ENCODE measurements at places on chromosomes 3 and 15. TPM values are rescaled to one million over a fixed set of nuclear protein-coding genes. Genes with fewer than 3 reads are reported as not detected.

GRCh38 chr3:134312072-134312872, 61.6 kb upstream of the RYK start:
- DNase-seq, result no peak

DNA sequence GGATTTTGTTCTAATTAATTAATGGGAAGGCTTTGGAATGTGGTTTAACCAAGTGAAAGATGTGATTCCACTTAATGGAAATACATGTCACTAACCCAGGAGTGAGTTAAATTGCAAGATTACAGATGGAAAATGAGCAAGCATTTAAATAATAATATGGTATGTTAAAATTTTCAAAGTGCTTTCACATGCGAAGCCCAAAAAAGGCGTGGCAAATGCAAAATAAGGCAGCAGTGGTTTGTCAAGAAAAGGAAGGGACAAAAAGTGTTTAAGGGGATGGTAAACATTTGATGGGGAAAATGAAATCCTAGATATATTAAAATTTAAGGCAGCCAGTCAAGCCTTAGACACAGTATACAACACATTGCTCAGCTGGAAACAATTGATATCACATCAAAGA, 2.9 kb downstream of the TICRR start:
- no peak for DNase-seq

DNA sequence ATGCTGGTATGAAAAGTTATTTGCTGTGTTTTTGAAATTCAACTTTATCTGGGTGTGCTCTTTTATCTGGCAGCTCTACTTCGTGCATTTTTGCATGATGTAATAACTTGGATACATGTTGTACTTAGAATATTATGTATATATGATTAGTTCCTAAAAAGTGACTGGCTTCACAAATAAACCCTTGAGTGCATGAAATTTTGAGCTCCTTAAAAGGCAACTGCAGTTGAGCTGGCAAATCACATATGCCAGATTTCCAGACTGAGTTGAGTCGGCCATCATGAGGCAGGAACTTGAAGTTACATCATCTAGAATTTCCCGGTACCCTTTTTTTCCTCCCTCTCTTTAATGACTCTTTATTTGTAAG, 162.5 kb downstream of the FNDC3B start:
- no peak for DNase-seq

DNA sequence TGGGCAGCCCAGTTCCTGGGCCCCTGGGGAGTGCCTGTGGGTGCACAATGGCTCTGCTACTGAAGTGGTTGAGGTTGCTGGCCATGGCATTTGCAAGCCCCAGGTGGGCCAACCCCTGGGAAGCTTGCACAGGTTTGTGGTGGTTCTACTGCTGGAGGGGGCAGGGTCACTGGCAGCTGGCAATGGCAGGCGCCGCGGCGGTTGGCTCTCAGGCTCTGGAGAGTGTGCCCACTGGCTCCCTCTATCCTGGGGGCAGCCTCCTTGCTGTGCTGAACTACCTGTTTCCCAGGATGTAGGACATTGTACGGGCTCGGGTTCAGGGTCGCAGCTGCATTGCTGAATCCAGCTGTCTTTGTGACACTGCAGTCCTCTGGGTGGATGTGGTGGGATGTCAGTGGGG, 180.2 kb upstream of the HES1 start:
- DNase-seq, result no peak

- no peak for DNase-seq
Measured at GRCh38 chr3:13037458-13038117, 35.6 kb downstream of the IQSEC1 start.

- DNase-seq, result no peak
Measured at GRCh38 chr3:196138482-196139254, 56.8 kb upstream of the TFRC start.

GRCh38 chr15:65535192-65535591, 4.9 kb downstream of the HACD3 start:
- no peak for DNase-seq

DNA sequence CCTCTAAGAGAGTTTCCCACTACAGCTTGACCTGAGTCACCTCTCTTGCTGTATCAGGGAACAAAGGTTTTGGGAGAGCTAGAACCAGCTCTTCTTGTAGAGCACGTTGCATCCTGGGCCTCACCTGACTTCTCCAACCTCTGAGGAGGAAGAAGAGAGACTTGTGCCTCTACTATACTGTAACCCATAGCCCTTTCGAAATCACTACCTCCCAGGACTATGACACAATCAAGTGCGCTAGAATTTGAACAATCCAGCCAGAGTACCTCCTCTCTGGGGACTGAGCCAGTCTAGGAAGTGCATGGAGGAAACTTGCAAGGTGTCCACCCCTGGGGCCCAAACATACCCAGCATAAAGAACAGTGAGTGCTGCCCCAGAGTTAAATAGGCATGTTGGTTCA, 192.8 kb upstream of the BHLHE40 start:
- DNase-seq, result no peak

- no peak for DNase-seq
Measured at GRCh38 chr15:80252121-80252518, at the start of gene CTXND1. Gene CTXND1, minus strand, starts transcription at chr15:80252213. Its CDS starts 50,264 bp downstream, at chr15:80201949.

DNA sequence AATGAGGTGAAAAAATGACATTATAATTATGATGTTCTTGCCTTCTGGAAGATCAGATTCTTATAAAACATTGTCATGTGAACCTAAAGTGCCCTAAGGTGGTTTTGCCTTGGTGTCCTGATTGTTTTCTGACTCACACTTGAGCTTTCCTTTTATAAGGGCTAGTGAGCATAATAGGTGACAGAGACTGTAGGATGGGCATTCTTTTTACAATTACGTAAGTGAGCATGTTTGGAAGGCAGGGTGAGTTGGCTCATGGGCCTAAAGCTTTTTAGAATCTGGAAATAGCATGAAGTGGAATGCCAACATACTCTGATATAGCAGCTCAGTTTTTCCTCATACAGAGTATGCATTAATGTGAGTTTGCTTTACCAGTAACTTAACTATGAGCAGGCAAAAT, 41.2 kb downstream of the CRYBG3 start:
- no peak for DNase-seq

- no peak for DNase-seq
Measured at GRCh38 chr3:100053951-100054620, 60.2 kb downstream of the FILIP1L start.

GRCh38 chr3:62558549-62559112, 185.3 kb upstream of the FEZF2 start:
- no peak for DNase-seq

Gene PIGZ
- polyA plus RNA-seq, result 1.2 TPM

Gene DUOX1
- polyA plus RNA-seq, result 6.9 TPM

Gene NR1I2
- 0.92 TPM for polyA plus RNA-seq

Gene SCN10A
- not detected for polyA plus RNA-seq

Gene LIPH
- 2.2 TPM for polyA plus RNA-seq

Gene COPS2
- polyA plus RNA-seq, result 92.6 TPM
